ENCODE measurements at places on chromosomes 4 and X. TPM values are rescaled to one million over a fixed set of nuclear protein-coding genes. Genes with fewer than 3 reads are reported as not detected.

Gene PDCL2
- not detected for total RNA-seq

Gene PAQR3
- total RNA-seq = 15.9 TPM

Gene TKTL2
- not detected for total RNA-seq

DNA sequence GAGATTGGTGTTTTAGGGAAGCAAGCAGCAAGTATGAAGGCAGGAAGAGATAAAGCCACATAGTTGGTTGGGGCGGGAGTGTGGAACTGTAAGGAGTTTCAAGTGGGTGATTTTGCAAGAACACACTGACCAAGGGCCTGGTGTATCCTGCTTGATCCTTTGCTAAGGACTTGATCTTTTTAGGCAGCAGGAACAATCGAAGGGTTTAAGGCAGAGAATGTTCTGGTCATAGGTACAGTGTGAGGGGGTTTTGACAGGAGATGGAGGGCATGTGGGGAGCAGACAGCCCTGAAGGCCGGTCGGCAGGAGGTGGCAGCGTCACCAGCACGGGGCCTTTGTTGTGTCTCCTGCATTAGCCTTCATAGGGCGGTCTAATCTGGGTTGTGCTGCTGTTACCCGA is 54.7 kb downstream of the FAM193A start:
- no peak for DNase-seq

DNA sequence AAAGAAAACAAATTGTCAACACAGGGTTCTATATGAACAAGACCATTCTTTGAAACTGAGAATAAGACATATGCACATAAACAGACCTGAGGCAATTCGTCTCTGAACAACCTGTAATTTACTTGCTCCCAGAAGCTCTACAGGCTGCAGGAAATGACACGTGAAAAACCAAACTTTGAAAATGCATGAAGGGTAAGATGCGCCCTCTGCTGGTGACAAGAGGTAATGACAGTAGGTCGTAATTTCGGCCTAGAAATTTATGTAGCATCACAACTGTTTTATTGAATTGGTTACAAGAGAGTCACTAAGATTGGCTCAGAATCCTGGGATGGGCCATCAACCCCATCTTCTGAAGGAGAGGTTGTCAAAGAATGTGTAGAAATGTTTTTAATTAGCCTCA is 276.5 kb downstream of the PPP4R3C start:
- peak; percentile 33 for DNase-seq

DNA sequence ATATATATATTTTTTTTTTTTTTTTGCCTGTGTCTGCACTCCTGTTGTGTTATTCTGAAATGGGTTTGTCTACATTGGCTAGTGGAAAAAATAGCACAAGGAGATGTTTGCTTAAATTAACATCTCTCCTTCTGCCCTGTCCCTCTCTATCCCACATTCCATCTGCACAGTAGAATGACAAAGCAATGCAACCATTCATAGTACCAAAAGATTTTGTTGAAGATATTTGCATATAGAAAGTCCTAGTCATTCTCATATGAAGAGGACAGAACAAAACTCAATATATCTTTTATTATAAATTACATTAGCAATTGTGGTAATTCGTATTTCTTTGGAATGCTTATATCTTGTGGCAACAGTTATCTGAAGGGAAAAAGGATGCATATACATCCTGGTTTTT is 88.3 kb upstream of the AGA start:
- DNase-seq = no peak

- no peak for DNase-seq
These were observed 36.7 kb downstream of the FGFRL1 start for GRCh38 chr4:1047976-1048772.

- no peak for DNase-seq
These were observed 1.9 kb downstream of the MYL5 start for GRCh38 chr4:675980-676870.

DNA sequence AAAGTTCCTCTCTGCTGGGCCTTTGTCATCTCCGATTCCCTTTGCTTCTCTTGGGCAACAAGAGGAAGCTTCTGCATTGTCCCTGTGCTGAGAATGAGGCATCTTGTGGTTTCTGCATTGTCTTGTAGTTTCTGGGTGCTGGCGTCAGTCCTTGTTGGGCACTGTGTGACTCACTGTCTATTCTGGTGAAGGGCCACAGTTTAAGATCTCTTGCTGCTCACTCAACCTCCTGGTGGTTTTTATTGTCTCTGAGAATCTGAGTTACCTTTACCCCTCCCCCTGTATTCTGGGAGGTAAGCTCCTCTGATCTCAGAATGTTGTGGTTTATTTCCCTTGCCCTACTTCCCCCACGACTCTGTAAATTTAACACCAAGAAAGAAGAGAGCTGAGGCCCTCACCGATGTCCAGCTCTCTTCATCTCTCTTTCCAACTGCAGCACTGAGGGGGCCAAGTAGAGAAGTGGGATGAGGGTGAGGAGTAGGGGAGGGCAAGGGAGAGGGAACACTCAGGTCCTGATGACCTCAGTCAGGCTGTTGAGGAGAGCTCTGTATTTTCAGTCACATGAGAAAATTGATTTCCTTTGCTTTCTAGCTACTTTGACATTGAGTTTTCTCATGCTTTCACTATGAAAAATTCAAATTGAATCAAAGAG is 441.6 kb upstream of the PITX2 start:
- DNase-seq = no peak

All from dermis microvascular lymphatic vessel endothelial cell (primary cell).